ENCODE measurements at places on chromosomes 11 and 22.
A peak's percentile ranks its signal among the peaks of the same experiment; 100 is the strongest.

- peak; percentile 85 for DNase-seq
Measured at GRCh38 chr22:37186228-37186996, 1.6 kb downstream of the C1QTNF6 start.

DNA sequence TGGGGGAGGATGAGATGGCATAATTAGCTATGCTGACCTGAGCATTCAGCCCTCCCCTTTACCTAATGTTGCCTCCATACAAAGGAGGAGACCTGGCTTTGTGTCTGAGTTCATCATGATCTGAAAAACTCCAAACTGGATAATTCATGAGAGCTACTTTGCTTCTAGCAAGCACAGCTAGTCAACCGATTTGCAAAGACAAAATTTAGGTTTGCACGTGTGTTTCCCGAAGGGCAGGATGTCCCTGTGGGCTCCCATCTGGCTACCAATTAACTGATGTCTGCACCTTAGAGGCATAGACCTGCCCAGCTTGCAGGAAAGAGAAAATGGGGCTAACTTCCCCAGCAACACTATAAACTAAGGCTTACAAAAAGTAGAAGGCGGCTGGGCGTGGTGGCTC is 42.2 kb upstream of the POU2AF1 start:
- no peak for DNase-seq

DNA sequence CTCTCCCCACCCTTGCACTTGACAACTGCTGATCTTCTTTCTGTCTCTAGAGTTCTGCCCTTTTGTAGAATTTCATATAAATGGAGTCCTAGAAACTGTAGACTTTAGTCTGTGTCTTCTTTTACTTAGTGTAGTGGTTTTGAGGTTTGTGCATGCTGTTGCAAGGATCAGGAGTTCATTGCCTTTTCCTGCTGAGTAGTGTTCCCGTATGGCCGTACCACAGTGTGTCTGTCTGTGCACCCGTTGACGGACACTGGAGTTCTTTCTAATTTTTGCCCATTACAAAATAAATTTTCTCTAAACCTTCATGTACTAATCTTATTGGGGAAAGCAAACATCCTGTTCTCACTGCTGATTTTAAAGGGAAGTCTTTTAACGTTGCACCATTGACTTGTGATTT is 138.1 kb downstream of the TBC1D22A start:
- no peak for DNase-seq

- DNase-seq = no peak
Measured at GRCh38 chr11:20035701-20036601, 124.3 kb downstream of the DBX1 start.

- DNase-seq = no peak
Measured at GRCh38 chr11:121592708-121593107, 139.9 kb upstream of the SORL1-AS1 start.
